ENCODE measurements at places on chromosomes 2 and 18. TPM values are rescaled to one million over a fixed set of nuclear protein-coding genes. Genes with fewer than 3 reads are reported as not detected.

NRP2 gene
- total RNA-seq, result 12.8 TPM

GKN2 gene
- not detected for total RNA-seq

LYG2 gene
- not detected for total RNA-seq

STPG4 gene
- total RNA-seq, result under 0.01 TPM

CACNB4 gene
- total RNA-seq, result 0.53 TPM

HOXD1 gene
- not detected for total RNA-seq

IMP4 gene
- 145 TPM for total RNA-seq

- no peak for DNase-seq
These were observed 545.0 kb downstream of the SOX11 start for GRCh38 chr2:6237039-6237660.

DNA sequence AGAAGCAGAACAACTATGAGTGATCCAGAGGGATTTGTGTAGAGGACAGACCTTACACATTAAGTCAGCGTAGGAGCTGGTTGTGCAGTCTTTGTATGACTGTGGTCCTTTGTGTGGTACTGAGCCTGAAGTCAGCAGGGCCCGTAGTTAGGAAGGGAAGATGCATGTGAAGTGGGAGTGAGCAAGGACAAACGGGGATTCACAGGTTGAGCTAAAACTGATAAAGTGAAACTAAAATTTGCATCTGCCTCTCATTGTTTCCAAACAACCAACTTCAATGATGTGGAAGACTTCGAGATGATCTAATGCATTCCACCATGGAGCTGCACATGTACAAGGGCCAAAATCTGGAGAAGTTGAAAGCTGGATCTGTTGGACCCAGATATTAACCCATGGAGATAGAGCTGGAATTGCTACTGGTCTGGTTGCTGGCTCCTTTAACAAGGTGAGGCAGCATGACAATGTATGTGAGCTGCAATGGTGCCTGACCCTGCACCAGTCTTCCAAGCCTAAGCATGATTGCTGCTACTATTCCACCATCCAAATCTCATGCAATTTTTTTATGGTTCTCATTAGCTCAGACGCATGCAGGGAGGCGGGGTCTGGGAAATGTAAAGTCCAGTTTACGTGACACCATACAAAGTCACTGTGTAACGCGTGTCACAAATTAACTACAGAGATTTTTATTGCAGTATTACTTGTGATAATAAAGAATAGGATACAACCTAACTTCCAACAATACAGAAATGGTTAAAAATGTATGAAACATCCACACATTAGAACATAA lies 12.1 kb upstream of the CYBRD1 start:
- DNase-seq, result no peak

- peak; percentile 2 for DNase-seq
These were observed 124.8 kb upstream of the B3GNT2 start for GRCh38 chr2:62071126-62071598.

- DNase-seq, result peak; percentile 23
These were observed 199.9 kb downstream of the BCL2 start for GRCh38 chr18:63119647-63120046.

DNA sequence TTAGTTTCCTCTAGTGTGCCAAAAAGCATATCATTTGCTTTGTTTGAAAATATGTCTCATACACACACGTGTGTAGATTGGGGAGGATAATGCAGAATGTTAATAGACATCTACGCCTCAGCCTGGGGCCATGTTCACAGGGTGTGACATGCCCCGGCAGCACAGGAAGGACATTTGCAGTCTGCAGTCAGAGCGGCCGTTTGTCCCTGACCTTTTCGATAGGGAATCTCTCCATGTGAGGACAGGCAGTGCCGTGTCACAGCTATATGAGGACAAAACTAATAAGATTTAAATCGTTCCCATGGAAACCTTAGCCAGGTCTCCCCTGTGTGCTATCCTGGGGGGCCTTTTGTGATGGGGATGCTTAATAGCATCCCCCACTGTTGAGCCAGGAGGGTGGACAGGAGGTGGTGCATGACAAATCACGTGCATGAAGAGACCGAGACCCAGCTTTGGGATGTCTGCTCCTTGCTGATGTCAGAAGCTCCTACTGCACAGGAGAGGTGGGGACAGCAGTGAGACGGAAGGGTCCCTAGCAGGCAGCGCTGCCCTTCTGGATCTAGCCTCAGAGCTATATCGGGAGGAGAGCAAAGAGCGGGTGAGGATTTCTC lies 100.6 kb downstream of the RNF144A start:
- no peak for DNase-seq

DNA sequence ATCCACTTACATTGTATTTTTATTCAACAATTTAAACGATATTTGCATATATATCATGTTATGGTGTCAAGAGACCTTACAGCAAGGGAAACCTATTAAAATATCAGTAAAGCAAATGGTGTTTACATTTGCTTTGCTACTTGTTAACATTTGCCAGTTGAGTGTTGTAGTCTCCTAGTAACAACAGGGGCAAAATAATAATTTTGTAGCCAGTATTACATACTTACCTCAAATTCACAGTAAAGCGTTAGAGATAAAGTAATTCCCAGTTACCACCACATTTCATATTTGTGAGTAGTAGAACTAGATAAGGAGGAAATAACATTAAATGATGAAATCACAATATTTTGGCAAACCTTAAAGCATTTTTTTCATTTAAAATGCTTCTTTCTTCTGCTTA lies 71.3 kb downstream of the FASTKD2 start:
- DNase-seq, result no peak

DNA sequence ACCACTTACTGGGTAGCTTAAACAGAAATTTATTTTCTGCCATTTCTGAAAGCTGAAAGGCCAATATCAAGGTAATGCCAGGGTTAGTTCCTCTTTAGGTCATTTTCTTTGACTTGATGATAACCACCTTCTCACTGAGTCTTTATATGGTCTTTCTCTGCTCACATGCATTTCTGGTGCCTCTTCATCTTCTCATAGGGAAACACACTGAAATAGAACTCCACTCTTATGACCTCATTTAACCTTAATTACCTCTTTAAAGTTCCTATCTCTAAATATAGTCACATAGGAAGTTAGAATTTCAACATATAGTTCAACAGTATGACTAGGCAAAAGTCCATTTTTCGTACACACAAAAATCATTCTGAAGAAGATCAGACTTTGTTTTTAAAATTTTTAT lies 616.8 kb upstream of the VRK2 start:
- no peak for DNase-seq

DNA sequence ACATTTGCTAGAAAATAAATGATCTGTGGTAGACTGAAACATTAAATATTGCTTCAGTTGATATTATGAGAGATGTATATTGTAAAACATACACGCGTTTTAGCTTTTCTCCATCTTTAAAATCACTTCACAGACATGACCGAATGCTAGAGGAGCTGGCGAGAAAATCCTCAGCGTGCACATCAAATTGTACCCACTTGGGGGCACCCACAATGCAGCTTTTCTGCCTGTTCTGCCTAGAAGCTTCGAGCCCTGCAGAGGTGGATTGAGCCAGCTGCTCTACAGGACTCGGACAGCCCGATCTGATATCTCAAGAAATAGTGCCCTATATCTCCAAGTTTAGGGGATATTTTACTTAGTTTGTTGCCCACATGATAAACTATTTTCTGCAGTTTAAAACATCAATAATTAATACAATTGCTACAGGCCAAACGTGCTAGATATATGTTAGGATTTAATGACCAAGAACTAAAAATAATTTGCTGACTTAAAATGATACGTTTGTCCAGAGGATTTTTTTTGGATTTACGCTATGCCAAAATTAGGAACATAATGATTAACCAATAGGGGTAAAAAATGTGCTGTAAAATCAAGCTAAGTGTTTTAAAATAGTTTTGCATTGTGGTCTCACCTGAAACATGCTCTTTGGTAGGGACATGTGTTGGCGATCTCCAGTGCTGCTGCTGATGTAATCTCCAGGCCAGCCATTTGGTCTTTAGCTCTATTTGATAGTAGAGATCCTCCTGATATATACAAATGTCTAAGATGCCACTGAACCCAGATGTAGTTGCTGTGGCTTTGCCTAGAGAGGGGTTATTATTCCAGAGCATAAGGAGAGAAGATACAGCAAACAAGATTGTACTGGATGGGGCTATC lies 22.3 kb upstream of the ATP5MC3 start:
- DNase-seq, result peak; percentile 40

DNA sequence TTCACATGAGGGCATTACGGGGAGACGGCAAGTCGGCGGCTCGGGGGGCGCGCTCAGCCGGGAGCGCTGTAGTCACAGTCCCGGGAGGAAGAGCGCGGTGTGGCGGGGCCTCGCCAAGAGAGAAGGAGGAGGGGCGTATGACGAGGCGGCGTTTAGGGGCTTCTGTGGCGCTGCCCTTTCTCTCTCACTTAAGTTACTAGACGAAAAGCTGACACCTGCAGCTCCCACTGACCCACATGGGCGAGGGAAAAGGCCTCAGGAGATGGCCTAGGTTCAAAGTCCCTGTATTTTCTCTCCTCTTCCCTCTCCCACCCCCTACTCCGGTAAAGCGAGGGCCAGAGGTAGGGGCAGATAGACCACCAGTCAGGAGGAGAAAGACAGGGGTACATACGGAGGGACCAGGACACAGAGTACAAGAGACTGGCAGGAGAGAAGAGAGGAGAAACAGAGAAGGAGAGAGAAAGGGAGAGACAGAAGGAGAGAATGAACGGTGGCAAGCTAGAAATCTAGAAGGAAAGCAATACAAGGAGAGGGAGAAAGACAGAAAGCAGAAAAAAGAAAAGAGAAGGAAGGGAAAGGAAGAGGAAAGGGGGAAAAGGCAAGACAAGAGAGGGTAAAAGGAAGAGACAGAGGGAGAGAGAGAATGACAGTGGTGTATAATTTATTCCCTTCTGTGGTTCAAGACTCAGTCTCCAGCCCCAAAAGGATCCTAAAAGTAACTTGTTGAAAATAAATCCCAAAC lies 3.8 kb downstream of the SIX2 start:
- no peak for DNase-seq

DNA sequence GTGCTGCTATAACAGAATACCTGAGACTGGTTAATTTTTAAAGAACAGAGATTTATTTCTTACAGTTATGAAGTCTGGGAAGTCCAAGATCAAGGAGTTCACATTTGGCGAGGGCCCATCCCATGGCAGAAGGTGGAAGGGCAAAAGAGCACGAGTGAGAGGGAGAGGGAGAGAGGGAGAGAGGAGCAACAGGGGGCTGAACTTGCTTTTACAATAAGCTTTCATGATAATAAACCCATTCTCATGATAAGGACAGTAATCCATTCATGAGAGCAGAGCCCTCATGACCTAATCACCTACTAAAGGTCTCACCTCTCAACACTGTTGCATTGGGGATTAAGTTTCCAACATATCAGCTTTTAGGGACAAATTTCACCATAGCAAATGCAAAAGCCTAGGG lies 45.3 kb downstream of the DSC3 start:
- no peak for DNase-seq

- peak; percentile 63 for DNase-seq
These were observed 7.5 kb downstream of the TGFBRAP1 start for GRCh38 chr2:105321875-105322646.

GRCh38 chr2:36783246-36783645 lies 86.7 kb downstream of the VIT start:
- DNase-seq, result no peak

DNA sequence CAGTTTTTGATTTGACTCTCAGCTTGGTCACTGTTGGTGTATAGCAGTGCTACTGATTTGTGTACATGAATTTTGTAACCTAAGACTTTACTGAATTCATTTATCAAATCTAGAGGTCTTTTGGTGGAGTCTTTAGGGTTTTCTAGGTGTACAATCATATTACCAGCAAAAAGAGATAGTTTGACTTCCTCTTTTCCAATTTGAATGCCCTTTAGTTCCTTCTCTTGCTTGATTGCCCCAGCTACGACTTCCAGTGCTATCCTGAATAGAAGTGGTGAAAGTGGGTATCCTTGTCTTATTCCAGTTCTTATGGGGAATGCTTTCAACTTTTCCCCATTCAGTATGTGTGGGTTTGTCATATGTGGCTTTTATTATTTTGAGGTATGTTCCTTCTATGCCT lies 312.9 kb upstream of the REV1 start:
- DNase-seq, result no peak

GRCh38 chr2:233912691-233913423 lies 4.3 kb upstream of the TRPM8 start:
- DNase-seq, result peak; percentile 37

GRCh38 chr18:26434887-26435286 lies 113.5 kb downstream of the KCTD1 start:
- DNase-seq, result no peak

DNA sequence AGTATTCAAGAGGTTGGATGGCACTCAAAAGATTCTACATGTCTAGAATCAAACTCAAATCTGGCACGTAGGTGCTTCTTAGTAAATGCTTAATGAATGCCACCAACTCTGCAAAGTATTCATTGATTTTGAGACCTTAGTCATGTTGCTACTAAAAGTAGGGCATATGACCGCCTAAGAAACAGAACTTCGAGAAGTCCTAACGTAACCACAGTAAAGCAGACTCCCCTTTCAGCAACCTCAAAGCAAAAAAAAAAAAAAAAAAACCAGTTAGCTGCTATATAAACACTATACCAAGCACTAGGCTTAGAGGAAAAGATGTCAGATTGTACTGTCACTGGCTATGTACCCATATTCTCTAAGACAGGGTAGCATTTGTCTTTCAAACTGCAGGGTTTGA lies 33.9 kb downstream of the PTCD3 start:
- no peak for DNase-seq

- peak; percentile 47 for DNase-seq
These were observed 652 bp downstream of the PPM1B start for GRCh38 chr2:44169155-44169898.

- DNase-seq, result no peak
These were observed 22.1 kb upstream of the LONRF2 start for GRCh38 chr2:100344433-100344832.

DNA sequence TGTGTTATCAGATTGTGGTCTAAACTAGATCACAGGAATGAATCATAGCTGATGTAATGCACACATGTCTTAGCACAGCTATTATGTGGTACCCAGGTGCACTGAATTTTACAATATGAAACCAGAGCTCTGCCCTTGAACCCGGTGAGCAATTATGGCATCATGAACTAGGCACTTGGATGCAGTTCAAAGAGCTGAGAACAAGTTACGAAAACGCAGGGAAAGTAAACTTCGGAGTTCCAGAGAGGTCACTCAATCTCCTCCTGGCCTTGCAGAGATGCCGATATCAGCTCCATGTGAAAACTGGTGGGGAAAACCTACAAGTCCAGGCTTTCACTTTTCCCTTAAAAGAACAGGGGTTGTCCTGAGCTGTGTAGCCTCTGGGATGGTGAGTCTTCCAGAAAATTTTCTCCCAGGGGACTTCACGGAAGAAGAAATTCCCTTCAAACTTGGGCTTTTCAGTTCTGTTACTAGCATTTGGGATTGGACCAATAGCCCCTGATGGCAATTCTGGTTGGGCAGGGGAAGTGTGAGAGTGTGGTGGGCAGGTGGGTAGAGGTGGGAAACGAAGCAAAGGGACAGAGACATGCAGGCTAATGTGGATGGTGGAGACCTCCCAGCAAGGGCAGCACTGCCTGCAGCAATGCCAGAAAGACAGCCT lies 71.1 kb upstream of the SH3BP4 start:
- peak; percentile 99 for DNase-seq

Data from bronchial epithelial cell (primary cell).